ENCODE measurements at places on chromosomes 1 and 21.
A peak's percentile ranks its signal among the peaks of the same experiment; 100 is the strongest.

DNA sequence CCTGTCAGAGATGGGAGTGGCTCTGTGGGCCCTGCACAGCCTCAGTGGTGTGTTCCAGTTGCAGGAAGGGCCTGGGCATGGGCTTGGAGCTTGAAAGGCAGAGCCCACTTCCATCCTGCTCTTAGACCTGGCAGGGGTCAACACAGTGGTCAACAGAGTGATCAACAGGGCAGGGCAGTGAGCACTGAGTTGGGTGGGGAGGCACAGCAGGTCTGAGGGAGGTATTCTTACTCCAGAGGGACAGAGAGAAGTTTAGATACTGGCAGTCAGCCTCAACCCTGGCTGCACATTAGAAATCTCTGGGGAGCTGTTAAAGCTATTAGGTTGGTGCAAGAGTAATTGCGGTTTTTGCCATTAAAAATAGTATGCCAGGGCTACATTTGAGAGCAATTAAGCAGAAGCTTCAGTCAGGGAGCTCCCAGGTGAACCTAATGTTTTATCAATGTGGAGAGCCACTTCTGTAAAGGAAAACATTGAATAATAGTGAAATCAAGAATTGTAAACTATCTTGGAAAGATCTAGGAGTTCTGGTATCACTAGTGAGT lies 37.7 kb downstream of the SH3BGR start:
- DNase-seq, result no peak

DNA sequence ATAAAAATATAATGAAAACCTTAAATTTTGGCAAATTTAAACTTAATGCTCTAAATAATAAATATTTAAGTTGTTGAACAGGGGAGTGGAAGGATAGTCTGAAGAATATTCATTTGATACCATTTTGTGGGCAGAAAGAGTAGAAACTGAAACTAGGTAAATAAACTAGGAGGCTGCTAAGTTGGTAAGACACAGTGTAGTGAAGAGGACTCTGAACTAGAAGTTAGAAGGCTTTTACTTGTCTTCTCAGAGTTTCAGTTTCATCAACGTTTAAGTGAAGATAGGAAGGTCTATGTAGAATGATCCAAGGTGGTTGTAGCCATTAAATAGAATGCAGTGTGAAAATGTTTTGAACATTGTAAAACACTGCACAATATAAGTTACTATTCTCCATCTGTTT lies 516.9 kb downstream of the AMY1C start:
- DNase-seq, result no peak

GRCh38 chr1:66685265-66685664 lies 67.0 kb upstream of the DYNLT5 start:
- no peak for DNase-seq

GRCh38 chr1:80869299-80869698 lies 931.4 kb upstream of the ADGRL2 start:
- no peak for DNase-seq

DNA sequence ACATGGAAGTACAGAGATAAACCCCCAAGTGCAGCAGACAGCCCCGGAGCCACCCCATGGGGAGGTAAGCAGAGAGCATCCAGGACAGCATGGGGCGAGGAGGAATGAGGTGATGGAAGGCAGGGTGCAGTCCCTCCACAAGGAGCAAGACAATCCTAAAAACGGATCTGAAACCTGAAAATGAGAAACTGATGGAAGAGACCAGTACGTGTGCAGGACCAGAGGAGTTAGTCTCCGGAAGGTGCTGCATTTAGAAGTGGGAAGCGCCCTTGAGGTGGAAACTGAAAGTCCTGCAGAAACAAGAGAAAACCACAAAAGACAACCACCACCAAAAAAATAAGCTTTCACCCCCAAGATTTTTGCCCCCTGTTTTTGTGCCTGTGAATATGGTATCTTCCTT lies 17.4 kb upstream of the DDOST start:
- DNase-seq, result no peak

- no peak for DNase-seq
These were observed 13.2 kb upstream of the C2CD2 start for GRCh38 chr21:41966872-41967621.

DNA sequence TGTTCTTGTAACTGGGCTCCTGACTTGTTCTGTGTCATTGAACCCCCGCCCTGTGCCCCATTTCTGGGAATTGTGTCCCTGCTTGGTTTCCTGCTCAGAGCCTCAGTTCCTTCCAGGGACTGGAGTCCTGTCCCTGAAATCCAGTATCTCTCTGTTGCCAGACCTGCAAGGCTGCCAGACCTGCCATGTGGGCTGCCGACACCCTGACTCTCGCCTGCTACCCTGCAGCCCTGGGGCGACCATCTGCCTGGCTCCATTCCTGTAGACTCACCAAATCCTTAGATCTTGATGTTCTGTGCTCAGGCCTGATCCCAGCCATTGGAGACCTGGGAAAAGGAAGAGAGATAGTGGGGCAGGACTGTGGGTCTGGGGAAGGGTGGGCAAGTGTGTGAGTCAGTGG lies 383.3 kb upstream of the PROX1 start:
- no peak for DNase-seq

GRCh38 chr1:232786845-232787455 lies 18.3 kb upstream of the MAP10 start:
- DNase-seq, result no peak

DNA sequence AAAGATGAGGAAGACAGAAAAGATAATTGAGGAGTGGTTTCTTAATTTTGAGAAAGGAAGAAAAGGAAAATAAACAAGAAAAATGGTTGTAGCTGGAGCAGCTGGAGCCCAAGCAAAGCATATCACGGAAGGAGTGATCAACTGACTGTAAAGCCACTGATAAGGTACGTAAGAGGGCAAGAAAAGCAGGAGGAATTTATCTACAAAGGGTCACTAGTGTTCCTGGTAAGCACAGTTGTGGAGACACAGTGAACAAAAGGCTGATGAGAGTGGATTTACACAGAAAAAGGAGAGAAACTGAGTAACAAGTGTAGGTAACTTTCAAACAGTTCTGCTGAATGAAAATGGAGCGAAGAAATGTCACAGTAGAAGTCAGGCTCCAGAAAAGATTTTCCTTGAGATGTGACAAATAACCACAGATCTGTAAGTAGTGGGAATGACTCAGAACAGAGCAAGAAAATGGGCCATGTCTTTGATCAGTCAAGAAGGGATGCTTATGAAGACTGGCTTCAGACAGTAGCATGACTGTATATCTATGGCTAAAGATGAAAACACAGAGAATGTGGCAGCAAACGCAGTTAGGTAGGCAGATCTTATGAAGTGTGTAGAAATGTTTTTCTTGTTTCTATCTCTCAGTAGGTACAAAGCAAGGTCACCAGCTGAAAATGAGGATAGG lies 45.6 kb upstream of the RBM34 start:
- DNase-seq, result no peak

DNA sequence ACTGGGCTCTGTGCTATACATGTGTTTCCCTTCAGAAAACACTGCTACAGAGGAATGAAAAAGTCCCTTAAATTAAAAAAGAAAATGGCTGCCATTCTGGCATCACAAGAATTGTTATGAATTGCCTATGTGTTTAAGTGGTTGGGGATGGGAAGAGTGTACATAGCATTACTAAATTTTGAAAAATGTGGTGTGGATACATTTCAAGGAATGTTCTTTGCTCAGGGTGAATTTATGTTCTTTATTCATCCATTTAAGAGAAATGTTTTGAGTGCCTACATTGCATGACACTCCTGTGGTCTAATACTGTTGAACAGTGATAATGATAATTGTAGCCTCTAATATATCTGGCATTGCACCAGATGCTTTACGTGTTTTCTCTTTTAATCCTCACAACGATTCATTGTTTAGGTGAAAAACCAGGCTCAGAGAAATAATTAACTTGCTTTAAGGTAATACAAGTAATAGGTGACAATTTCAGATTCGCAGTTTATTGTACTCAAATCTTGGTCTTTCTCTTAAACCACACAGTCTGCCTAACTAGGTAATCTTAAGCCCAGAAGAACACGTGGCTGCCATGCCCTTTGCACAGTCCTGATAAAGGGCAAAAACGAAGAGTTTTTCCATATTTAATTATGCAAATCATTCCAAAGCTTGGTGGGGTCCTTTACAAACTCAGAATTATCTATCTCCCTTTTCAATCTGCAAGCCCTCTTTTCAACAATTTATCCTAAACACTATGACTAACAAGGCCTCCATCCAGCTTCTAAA lies 31.5 kb downstream of the DPT start:
- DNase-seq, result no peak

- DNase-seq, result no peak
These were observed 75.5 kb downstream of the ADAMTS1 start for GRCh38 chr21:26769613-26770188.

- no peak for DNase-seq
These were observed 2.0 kb downstream of the GRHL3 start for GRCh38 chr1:24321126-24321525.

GRCh38 chr1:16378443-16378842 lies 11.4 kb downstream of the SZRD1 start:
- DNase-seq, result no peak

DNA sequence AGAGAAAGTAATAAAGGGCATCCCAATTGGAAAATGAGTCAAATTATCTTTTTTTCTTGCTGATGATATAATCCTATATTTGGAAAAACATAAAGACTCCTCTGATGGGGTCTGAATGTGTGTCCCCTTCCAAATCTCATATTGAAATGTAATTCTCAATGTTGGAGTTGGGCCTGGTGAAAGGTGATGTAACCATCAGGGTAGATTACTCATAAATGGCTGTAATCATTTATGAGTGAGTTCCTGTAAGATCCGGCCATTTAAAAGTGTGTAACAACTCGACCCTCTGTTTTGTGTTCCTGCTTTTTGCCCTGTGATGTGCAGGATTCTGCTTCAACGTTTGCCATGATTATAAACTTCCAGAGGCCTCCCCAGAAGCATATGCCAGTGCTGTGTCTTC lies 44.3 kb upstream of the MAP1LC3C start:
- no peak for DNase-seq

DNA sequence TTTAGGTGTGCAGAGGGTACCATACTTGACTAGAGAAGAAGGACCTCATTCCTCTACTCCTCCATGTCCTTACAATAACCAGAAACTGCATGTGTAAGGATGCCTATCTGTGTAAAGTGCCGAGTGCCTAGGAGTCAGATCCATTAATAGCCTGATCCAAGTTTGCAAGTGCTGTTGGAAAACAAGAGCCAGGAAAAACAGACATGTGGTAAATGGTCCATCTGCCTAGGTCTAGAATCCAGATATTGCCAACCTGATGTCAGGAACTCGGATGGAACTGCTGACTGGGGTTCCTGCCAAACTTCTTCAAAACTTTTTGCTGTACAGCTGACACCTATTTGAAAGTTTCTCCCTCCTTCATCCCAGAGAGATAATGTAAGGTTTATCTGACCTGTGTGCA lies 239.4 kb upstream of the CAMK1G start:
- DNase-seq, result no peak

DNA sequence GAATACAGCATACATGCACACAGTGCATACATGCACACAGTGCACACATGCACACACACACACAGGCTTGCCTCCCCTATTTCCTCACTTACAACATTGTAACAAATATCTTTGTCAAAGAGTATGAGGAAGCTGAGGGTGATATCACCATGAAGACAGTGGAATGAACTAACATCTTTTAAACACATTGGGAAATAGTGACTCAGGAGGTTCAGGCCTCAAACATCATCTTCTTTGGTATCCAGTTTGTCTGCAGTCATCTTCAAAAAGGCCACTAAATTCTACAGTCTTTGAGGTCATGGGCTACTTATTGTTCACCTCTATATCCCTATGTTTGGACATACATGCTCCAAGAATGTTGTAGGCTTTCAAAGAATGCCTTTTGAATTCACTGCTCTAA lies 2.1 kb upstream of the LCE2B start:
- DNase-seq, result no peak

GRCh38 chr1:157700305-157700704 lies 264 bp downstream of the FCRL3 start:
- DNase-seq, result no peak

DNA sequence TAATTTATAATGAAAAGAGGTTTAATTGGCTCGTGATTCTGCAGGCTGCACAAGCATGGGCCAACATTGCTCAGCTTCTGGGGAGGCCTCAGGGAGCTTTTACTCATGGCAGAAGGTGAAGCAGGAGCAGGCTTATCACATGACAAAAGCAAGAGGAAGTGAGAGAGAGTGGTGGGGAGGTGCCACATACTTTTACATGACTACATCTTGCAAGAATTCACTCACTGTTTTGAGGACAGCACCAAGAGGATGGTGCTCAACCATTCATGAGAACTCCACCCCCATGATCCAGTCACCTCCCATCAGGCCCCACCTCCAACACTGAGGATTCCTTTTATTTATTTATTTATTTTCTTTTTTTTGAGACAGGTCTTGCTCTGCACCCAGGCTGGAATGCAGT lies 5.5 kb upstream of the PLEKHM2 start:
- DNase-seq, result no peak

DNA sequence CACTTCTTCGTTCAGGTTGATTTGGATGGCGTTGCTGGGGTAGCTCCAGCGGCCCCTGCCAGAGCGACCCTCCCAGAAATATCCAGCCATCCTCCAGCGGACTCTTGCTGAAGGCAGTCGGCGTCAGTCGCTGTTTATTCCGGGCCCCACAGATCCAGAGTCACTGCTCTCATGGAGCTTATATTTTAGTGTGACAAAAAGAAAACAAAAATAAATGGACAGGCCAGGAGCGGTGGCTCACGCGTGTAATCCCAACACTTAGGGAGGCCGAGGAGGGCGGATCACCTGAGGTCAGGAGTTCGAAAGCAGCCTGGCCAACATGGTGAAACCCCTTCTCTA lies 791 bp upstream of the CFAP298 start:
- no peak for DNase-seq

GRCh38 chr1:150132372-150132771 lies 17.3 kb upstream of the PLEKHO1 start:
- no peak for DNase-seq

GRCh38 chr21:32666258-32666657 lies 54.1 kb upstream of the CFAP298 start:
- DNase-seq, result no peak

DNA sequence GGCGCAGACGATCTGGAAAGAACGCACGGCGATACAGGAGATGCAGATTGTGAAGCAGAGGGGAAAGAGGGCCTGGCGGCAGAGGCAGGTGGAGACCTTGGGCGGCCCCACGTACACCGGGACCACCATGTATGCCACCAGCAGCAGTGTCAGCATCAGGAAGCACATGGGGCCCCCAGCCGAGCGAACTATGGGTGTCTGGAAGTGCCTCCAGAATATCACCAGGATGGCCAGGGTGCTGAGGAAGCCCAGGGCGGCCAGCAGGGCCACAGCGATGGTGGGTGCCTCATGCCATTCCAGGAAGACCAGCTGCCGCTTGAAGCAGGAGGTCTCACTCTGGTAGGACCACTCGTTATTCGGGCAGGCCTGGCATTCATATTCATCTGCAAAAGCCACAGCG lies 19.3 kb downstream of the TAS1R2 start:
- peak; percentile 56 for DNase-seq

- DNase-seq, result no peak
These were observed 3.4 kb upstream of the USF1 start for GRCh38 chr1:161048949-161049722.

All from sigmoid colon (tissue), 7 donors.